Activated CD8-positive, alpha-beta memory T cell treated with anti-CD3 and anti-CD28 coated beads for 1 hour (primary cell): ENCODE measurements at places on chromosomes 6 and 20.
A peak's percentile ranks its signal among the peaks of the same experiment; 100 is the strongest.

DNA sequence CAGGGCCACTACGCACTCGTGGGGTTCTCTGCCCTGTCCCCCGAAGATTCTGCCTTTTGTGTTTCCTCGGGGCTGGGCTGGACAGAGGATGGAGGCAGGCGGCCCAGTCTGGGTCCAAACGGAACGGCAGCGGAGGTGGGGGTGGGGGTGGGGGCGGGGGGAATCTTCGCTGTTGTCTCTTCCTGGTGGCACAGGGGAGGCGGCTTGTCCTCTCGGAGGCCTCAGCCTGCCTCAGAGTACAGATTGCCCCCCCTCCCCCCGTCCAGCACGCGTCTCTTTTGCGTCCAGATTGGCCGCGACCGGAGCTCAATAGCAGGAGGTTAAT lies 1.4 kb upstream of the INSM1 start:
- no peak for DNase-seq

- peak; percentile 22 for DNase-seq
Observed at GRCh38 chr20:15708984-15709598, 864.2 kb downstream of the KIF16B start.

DNA sequence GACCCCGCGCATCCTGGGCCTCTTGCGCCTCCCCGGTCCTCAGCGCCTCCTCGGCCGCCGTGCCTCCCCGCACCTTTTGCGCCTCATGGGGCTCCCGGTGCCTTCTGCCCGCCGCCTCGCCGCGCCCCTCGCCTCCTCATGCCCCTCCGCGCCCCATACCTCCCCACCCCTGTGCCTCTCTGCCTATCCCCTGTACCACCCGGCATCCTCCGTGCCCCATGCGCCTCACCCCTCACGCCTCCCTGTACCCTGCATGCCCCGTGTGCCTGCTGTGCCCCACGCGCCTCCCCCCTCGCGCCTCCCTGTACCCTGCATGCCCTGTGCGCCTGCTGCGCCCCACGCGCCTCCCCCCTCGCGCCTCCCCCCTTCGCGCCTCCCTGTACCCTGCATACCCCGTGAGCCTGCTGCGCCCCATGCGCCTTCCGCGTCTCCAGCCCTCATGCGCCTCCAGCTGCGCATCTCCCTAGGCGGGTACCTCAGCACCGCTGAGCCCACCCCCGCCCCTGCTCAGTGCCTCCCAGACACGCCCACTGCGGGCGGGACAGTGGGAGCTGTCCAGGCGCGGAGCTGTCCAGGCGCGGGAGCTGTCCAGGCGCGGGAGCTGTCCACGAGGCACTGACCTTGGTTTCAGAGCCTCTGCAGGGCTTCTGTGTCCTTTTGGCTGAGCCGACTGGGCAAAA lies 37.1 kb downstream of the IGF2R start:
- DNase-seq: no peak

GRCh38 chr20:61052776-61053442 lies 199.2 kb upstream of the CDH4 start:
- no peak for DNase-seq

GRCh38 chr6:111747829-111748228 lies 125.4 kb downstream of the FYN start:
- no peak for DNase-seq

DNA sequence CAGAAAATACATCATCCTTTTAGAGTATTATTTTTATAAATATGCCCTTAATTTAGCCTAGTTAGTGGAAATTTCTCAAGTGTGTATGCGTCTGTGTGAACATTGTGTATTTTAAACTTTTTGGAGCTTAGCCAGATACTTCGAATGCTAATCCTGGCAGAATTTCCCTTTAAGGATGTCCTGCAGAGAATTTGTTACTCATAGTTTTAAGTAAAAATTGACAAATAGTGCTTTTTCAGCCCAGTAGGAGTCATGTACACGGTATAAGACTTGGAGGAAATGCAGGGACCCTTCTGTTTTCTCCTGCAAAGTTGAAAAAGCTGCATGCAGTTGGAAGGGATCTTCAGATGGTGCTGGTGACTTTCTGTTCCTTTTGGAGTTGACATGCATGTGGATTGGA lies at the start of gene FHL5:
TSS of gene FHL5 (plus strand) at position 243 of the 400 bp plus-strand sequence. CDS start 40,486 bp downstream, outside the sequence.
- DNase-seq: no peak

- no peak for DNase-seq
Observed at GRCh38 chr6:16380220-16380809, 141.9 kb downstream of the GMPR start.

DNA sequence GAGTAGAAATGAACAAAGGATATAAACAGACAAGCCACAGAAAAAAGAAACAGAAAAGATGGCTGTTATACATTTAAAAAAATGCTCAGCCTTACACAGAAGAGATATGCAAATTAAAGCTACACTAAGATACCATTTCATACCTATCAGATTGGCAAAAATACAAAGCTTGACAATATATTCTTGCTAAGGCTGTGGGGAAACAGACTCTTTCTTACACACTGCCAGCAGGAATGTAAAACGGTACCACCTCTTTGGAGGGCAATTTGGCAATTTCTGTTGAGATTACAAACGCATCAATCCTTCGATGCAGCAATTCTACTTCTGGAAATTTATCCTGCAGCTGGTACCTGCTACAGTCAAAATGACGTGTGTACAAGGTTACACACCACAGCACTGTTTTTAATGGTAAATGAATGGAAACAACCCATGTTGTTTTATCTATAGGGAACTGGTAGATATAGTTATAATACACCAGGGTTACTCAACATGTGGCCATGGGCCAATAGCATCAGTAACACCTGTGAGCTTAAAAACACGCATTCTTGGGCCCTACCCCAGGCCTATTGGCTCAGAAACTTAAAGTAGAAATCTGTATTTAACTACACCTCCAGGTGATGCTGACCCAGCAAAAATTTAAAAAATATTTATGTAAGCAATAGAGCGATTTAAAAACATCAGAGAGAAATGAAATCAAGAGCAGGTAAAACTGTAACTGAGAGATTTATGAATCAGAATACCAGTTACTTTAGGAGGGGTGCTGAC lies 53.3 kb downstream of the TRAM2 start:
- DNase-seq: no peak

DNA sequence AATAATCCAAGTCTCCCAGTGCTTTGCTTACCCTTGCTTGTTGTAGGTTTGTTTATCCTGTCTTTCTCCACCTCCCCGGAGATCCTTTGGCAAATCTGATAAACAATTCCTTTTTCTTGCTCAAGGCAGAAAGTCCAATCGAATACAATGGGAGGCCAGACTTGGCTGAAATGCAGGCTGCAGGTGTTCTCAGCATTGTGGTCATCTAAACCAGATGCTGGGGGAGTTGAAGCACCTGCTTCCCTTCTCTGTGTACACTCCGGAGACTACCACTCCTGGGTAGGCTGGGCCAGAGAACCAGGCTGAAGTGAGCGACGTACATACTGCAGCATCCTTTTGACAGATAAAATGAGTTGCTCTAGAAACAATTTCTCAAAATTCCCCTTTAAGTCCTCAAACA lies 82.6 kb upstream of the PREP start:
- no peak for DNase-seq

DNA sequence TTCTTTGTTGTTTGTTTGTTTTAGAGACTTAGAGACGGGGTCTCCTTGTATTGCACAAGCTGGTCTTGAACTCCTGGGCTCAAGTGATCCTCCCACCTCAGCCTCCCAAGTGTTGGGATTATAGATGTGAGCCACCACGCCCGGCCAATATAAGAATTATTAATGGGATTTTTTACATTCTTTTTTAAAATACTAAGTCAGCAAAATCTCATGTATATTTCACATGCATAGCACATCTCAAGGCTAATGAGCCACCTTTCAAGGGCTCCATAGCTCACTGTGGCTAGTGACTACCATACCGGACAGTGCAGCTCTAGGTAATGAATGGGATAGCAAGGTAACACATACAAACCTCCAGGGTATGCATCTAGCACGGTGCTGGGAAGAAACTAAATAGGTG lies 361.4 kb downstream of the SAMD5 start:
- no peak for DNase-seq

GRCh38 chr20:1894951-1895673 lies at the start of gene SIRPA:
TSS of gene SIRPA (plus strand) at chr20:1895407. CDS start at chr20:1895448, 41 bp downstream.
- DNase-seq: no peak

- no peak for DNase-seq
Observed at GRCh38 chr6:49966334-49966733, 2.4 kb upstream of the DEFB114 start.

- no peak for DNase-seq
Observed at GRCh38 chr6:90139272-90139817, 157.3 kb downstream of the BACH2 start.

DNA sequence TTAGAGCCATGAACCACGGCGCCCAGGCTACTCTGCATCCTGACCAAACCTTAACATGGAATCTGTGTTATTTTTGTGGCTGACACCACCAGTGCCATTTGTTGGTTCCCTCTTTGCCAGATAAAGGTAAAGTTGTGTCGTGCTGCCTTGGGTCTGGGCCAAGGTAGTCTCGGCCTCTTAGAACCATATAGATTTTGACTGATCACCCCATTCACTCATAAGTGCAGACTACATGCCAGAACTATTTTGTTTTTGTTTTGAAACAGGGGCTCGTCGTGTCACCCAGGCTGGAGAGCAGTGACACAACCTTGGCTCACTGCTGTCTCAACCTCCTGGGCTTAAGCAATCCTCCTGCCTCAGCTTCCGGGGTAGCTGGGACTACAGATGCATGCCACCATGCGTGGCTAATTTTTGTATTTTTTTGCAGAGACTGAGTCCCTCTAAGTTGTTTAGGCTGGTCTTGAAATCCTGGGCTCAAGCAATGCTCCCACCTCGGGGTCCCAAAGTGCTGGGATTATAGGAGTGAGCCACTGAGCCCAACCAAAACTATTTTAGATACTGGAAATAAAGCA lies 19.2 kb upstream of the RIPOR3 start:
- no peak for DNase-seq

DNA sequence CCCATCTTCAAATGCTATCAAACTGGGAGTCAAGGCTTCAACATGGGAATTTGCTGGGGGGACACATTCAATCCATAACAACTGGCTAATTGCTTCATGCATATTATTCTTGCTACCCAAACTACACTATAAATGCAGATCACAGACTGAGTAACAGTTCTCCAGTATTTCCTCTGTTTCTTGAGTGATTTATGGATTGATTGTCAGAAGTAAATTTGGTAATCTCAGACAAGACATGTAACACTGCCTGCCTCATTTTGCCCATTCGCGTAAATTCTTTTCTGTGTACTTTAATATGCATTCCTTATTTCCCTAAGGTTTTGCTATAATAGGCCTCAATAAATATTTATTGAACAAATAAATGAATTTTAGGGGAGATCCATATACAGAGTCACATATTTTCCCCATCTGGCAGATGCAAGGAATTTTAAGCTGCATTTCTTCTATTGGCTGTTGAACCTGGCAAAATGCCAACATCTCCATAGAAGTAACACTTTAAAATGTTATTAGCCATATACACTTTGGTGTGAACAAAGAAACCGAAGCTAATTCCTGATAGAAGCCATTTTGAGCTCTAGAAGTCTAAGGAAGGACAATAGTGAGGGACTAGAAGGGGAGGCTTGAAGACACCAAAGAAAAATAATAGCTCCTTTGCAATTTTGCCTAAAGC lies 98.2 kb downstream of the QRSL1 start:
- no peak for DNase-seq

DNA sequence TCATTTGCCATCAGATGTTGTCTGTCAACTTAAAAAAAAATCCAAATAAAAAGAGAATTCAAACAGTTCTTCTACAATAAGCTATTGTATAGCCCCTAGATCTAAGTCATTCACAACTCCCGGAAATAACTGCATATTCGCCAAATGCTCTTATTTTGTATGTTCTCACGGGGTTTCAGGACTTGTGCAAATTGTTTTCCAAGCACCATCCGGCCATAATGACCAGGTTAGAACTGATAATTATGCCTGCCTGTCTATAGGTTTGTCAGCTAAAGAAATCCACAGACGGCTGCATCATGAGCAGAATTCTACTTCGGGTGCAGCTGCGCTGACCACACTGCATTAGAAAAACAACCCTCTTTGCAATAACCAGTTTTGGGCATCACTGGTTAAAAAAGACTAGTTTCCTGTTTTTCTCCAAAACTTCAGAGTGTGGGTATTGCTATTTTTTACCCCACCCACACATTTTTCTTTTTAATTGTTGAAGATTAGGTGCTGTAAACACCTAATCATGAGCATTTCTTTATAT lies 87.7 kb downstream of the HIVEP2 start:
- DNase-seq: no peak

DNA sequence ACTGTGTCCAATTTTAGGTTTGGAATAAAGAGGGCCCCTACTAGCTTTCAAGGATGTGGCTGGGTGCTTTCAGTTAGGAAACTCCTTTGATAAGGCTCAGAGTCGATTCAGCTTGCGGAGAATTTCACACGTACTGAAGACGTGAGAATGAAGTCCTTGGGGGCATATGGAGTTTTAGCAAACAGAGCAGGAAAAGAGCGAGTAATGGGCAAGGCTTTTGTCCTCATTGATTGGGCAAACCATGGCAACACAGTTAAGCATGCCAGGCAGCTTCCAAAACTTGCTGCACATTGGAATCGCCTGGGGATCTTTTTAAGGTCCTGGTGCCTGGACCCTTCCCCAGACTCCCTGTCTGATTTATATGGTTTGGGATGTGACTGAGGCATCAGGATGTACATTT lies 29.2 kb downstream of the ISM1 start:
- no peak for DNase-seq

- no peak for DNase-seq
Observed at GRCh38 chr6:103870970-103871369, 988.7 kb downstream of the HACE1 start.

GRCh38 chr6:134574491-134574890 lies 256.6 kb upstream of the SGK1 start:
- no peak for DNase-seq

DNA sequence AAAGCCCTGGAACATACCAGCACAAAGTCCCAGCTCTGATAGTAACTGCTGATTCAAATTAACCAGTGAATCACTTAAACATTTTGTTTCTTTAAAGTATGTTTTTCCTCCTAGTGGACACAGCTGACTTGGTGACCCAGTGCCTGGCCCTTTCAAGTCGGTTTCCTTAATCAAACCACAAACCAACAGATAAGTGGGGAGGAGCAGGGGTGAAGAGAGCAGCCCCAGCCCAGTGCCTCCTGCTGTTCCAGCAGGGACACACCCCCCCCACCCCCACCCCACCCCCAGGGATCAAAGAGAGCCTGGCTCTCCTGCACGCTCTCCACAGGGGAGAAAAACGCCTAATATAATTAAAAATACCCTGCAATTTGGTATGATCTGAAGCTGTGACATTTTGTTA lies 55.4 kb upstream of the TBXT start:
- DNase-seq: no peak
